AG10803 (cell line): ENCODE measurements at places on chromosomes 12 and 14.

GRCh38 chr12:2739832-2740641, 54.7 kb upstream of the FKBP4 start:
- DNase-seq: peak; percentile 54

DNA sequence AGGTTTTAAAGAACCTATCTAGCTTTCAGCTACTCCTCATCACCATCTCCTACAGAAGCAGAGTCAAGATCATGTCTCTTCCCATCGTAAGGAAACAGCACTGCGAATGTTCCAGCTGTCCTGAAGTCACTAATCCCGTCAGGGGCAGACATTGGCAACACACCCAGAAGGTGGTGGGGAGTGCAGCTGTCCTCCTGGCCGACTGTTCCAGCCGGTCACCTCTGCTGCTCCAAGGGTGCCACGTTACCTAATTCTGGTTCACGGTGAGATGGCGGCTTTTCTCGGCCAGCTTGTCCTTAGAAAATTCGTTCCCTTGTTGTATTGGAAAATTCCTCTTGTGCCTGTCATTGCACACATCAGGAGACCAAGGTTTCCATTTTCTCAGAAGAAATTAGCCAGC, 196.2 kb downstream of the ZFP36L1 start:
- no peak for DNase-seq

- no peak for DNase-seq
Measured at GRCh38 chr12:131905630-131906091, 11.2 kb downstream of the ULK1 start.

- DNase-seq: no peak
Measured at GRCh38 chr12:63782466-63782865, 2.8 kb downstream of the RXYLT1 start.

GRCh38 chr12:47786662-47787280, 13.7 kb downstream of the SLC48A1 start:
- no peak for DNase-seq
